Right cardiac atrium (tissue), 5 donors: ENCODE measurements at places on chromosomes 13 and 19. TPM values are rescaled to one million over a fixed set of nuclear protein-coding genes. Genes with fewer than 3 reads are reported as not detected.

- DNase-seq = peak; percentile 65
These were observed 48.6 kb upstream of the GTF3A start for GRCh38 chr13:27375686-27376326.

DNA sequence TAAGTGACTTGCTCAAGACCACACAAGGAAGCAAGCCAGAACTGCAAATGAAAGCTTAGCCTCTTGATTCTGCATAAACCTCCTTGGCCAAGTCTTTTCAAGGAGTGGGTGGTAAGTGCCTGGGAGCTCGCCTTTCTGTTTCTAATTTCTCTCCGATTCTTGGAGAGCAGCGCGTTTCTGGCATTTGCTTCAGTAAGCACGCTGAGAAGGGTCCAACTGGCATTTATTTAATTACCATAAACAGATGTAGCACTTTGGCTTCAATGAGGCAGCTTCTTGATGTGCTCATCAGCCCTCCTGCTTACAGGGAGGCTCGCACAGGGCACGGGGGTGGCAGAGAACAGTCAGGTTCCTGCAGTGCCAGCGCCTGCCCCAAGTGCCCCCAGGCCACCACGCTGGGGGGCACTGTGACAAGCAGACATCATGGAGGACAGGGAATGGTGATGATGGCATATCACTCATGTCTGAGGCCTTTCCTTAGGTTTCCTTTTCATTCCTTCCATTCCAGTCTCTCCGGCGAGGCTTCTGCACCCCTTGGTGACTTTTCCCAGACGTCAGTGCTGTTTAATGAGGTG lies 13.3 kb downstream of the SIAH3 start:
- no peak for DNase-seq

GRCh38 chr19:19159534-19159933 lies 10.5 kb downstream of the MEF2B start:
- no peak for DNase-seq

DNA sequence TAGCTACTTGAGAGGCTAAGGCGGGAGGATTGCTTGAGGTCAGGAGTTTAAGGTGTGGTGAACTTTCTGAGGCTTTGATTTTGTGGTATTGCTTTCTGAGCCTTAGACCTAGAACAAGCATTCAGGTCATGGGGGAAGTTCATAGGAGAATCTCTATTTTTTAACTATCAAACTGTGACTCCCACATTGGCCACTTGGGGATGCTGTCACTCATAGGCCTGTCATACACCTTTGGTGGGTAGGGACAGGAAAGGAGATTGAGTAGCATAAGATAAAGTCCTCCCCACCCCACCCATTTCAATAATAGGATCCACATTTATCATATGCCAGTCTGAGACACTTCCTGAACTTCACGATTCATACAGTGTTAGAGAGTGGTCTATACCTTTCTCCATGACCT lies 41.9 kb upstream of the PSG2 start:
- DNase-seq = no peak

GRCh38 chr13:98896868-98897144 lies 81.1 kb downstream of the DOCK9 start:
- DNase-seq = no peak

RPL13A gene
- 1,392 TPM for polyA plus RNA-seq

ICAM4 gene
- polyA plus RNA-seq = 0.84 TPM

SPINT2 gene
- polyA plus RNA-seq = 5.7 TPM
